ENCODE measurements at places on chromosomes 2 and 18. TPM values are rescaled to one million over a fixed set of nuclear protein-coding genes. Genes with fewer than 3 reads are reported as not detected.

- no peak for DNase-seq
Observed at GRCh38 chr2:209719034-209719433, 52.6 kb upstream of the UNC80 start.

DNA sequence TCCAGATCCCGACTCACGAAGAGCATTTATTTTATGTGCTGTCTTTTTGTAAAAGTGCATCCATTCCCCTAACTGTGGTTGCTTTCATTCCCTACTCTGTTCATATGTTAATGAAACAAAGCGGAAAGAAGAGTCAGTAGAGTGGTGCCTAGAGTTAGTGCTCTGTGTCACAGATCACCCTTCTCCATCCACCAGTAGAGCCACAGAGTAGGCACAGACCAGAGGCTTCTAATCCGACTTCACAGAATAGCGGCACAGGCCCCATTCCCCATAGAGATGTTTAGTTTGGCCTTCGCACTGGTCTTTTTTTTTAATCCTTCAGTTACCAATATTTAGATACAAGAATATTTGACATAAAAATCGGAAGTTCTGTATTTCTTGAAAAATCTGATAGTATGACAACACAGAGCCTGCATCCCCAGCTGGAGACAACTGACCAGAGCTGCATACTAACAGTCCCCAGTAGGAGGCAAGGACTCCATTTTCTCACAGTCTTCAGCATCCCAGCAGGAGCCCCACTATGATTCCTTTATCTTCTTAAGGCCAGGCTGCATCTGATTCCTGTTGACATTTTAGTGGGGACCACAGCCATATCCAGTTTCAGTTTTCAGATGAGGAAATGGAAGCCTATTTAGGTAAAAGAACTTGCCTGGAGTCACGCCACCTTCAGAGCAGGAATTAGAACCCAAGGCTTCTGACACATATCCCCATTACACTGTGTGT is 7.0 kb downstream of the G6PC2 start:
- DNase-seq: no peak

GRCh38 chr2:235854276-235854675 is 313.9 kb downstream of the GBX2 start:
- no peak for DNase-seq

DNA sequence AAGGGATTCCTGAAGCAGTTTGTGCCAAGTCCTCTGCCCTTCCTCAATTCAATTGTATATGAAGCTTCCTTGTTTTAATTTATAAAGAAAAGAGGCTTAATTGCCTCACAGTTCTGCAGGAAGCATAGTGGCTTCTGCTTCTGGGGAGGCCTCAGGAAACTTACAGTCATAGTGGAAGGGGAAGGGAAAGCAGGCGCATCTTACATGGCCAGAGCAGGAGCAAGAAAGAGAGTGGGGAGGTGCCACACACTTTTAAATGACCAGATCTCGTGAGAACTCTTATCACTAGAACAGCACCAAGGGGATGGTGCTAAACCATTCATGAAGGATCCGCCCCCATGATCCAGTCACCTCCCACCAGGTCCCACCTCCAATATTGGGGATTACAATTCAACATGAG is 114.2 kb downstream of the SGPP2 start:
- no peak for DNase-seq

The SMAD7 gene
- 70.1 TPM for total RNA-seq

The FEV gene
- not detected for total RNA-seq
